ENCODE measurements at places on chromosomes 6 and 20.

DNA sequence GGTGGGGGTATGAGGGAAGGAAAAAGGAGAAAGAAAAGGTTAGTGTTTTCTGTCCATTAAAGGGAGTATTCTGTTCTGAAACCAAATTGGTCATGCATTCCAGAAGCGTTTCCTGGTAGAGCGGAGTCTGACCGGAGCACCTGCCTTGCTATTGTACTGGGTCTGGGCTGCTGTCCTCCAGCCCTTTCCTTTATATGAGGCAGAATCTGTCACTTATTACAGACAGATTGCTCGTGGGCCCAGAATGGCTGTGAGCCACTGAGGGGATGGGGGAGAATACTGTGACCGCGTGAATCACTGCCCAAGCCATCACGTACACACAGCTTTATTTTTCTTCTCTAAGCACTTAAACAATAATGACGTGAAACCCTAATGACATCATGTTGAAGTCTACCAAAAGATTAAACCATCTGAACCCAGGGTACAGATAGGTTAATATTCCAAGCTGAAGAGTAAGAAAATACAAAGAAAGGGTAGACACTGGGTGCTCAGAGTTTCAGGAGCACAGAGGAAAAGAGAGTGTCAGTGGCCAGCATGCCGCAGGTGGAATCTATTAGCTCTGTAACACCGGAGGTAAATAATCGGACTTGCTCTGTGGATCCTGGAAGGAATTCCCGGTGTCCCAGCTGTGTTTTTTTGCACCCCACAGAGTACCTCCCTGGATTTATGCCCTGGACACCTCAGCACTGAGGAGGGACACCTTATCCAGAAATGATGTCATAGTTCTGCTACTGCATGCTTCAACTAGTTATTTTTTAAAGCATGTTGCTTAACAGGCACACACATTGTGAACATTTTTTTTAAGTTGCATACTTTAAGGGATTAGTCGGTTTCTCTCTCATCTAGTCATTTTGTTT, 573.3 kb downstream of the PKHD1 start:
- DNase-seq = no peak

- no peak for DNase-seq
Measured at GRCh38 chr6:159966339-159966738, 2.5 kb upstream of the IGF2R start.

GRCh38 chr20:41167481-41168253, 30.3 kb downstream of the PLCG1 start:
- DNase-seq = no peak

- no peak for DNase-seq
Measured at GRCh38 chr20:33677991-33678702, 3.9 kb upstream of the NECAB3 start.

- no peak for DNase-seq
Measured at GRCh38 chr6:93366506-93366905, 52.9 kb downstream of the EPHA7 start.

DNA sequence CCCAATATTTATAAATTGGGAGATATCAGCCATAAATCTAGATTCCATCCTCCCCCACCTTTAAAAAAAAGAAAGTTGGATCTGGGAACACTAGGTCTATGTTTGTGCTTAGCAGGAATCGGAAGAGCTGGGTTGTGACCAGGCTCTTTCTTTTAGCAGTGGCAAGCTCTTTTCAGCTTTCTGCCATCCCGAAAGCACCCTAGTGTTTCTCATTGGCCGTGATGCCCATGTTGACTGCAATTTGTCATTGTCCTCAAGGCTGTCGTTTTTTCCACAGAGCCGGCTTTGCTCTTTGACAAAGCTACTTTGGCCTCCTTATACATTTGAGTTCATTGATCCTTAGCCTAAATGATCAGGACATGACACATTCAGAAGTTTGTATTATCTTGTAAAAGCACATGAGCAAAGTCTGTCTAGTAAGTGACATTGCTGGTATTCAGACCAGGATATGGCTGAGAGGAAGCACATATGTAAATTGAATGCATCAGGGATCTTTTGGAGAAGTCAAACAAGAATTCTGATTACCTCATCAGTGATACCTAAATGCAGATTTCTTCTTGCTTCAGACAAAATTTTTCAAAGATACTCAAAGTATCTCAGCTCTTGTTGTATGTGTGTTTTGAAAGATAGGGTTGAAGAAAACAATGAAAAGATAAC, 50.1 kb downstream of the CARMIL1 start:
- no peak for DNase-seq

All from NCI-H1417 (cell line).